Activated CD4-positive, alpha-beta memory T cell treated with anti-CD3 and anti-CD28 coated beads, Interleukin-2, amount 10 ng/mL, durations not matched to agents 7 days and 5 days (primary cell): ENCODE measurements at places on chromosomes 16 and 17.

DNA sequence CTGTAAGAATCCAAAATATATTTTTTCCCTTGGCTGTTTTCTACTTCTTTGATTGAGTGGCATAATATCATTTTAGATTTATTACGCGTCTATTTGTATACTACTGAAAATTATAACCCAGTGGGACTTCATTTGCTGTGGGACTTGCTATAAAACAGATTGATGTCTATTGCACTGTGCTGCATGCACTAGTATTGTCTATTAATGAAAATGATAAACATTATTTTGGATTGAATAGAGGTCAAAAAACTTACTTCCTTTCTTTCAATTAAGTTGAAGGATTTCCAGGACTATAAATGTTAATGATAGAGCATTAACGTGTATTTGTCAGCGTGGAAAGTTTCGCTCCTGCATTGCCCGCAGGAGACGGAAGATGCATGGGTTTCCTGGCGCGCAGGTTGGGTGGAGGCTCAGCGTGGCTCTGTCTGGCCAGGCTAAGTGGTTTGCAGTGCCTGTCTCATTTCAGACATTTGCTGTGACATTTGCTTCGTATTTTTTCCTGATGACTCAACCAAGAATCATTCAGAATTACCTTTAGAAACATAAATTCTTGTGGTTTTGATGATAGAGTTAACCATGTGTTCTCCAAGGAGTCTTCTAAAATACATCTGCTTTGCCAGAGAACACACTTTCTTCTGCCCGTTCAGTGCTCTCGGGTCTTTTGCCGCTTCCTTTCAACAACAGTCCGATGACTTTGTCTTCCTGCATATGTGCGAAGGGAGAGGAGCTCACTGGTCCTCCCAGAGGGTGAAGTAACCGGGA is 216.7 kb downstream of the RPTOR start:
- DNase-seq, result peak; percentile 81

- DNase-seq, result peak; percentile 86
Measured at GRCh38 chr16:29148867-29149272, 164.0 kb downstream of the LAT start.

GRCh38 chr17:4503283-4504025 is 4.8 kb downstream of the SPNS2 start:
- no peak for DNase-seq

DNA sequence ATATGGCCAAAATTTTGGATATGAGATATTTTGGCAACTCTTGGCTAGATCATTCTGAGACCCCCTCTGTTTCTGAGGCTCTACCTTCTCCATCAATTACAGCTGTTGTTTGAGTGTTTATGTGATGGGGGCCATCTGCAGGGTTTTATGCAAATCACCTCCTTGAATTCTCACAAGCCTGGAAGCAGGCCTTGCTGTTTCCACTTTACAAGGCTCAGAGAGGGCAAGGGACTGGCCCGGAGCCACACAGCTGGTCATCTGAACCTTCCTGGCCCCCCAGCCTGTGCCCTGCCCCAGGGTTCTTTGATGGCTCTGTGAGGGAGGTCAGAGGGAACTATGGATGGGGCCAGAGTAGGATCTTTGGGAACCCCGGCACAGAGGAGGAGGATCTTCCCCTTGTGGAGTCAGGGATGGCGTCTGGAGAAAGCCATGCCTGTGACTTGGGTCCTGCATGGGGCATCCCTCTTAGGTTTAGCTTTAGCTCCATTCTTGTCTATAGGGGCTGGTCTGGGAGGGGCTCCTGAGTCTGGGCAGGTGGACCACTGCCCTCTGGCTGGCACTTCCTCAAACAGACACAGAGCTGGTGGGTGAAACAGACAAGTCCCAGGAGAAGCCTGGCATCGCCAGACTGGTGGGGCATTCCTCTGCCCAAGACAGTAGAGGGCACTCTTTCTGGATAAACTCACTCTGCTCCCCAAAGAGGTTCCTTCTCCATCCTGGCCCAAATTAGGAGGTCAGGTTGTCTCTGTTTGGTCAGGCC is 26.2 kb downstream of the IL21R start:
- DNase-seq, result peak; percentile 15

GRCh38 chr17:20241855-20242254 is 225.5 kb downstream of the LGALS9B start:
- no peak for DNase-seq
